ENCODE measurements at places on chromosomes 5 and 9.

DNA sequence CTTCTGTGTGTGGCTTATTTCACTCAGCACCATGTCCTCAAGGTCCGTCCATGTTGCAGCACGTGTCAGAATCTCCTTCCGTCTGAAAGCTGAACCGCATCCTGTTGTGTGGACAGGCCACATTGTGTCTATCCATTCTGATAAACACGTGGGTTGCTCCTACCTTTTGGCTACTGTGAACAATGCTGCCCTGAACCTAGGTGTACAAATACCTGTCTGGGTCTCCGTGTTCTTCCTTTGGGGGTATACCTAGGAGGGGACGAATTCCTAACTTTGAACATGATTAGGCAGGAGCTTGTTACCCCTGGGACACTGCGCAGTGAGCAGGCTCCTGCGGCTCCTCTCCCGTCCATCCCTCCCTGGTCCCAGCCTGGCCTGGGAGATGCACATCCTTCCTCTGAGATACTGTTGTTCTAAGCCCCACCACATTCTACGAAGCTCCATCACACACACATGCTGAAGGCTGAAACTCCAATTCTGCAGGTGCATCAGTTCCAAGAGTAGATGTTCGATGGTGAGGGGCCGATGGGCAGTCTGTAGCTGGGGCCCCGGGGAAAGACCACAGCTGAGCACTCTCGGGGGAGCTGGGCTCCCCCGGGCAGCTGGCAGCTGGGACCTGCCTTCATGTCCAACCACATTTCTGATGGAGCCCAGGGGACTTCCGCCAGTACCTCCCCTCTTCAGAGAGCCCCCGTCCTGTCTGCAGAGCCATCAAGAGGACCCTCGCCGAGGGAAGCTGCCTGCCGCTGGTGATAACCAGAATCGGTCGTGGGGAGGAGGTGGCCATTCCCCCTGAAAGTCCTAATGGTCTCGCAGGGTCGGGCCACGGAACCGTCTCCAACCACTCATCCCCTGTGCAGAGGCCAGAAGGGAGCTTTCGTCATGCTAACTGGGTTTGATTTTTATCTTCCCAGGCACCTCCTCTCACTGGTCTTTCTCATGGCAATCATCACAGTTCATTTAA is 120.9 kb downstream of the COL23A1 start:
- no peak for DNase-seq

- no peak for DNase-seq
Measured at GRCh38 chr9:79131824-79132377, 439.9 kb upstream of the TLE4 start.

- DNase-seq: no peak
Measured at GRCh38 chr5:58025809-58026208, 434.1 kb downstream of the PLK2 start.

- DNase-seq: no peak
Measured at GRCh38 chr5:180454752-180455151, 39.4 kb upstream of the CNOT6 start.

GRCh38 chr5:89948977-89949376 is 460.6 kb downstream of the CETN3 start:
- no peak for DNase-seq

GRCh38 chr5:67010684-67011409 is 185.8 kb downstream of the CD180 start:
- DNase-seq: no peak

DNA sequence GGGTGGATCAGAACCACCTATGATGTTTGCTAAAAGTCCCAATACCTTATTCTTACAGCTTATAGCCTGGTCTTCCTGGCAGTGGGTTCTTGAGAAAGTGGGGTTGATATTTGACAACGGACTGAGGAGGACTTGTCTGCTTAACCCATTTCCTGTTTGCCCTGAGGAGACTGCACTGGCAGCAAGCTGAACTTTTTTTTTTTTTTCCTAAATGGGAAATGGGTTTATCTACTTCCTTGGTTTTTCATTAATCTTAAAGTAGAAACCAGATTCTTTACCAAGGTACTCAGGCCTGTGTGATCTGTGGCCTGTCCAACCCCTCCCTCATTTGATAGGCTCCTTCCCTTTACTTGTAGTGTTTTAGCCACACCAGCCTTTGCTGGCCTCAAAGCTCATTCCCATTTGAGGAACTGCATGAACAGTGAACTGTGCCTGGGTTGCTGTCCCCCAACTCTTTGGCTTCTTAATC is 47.1 kb downstream of the C9orf57 start:
- DNase-seq: no peak

- DNase-seq: no peak
Measured at GRCh38 chr5:95564450-95564849, 9.5 kb downstream of the ARSK start.

GRCh38 chr5:1134478-1134877 is 22.6 kb upstream of the SLC12A7 start:
- no peak for DNase-seq

DNA sequence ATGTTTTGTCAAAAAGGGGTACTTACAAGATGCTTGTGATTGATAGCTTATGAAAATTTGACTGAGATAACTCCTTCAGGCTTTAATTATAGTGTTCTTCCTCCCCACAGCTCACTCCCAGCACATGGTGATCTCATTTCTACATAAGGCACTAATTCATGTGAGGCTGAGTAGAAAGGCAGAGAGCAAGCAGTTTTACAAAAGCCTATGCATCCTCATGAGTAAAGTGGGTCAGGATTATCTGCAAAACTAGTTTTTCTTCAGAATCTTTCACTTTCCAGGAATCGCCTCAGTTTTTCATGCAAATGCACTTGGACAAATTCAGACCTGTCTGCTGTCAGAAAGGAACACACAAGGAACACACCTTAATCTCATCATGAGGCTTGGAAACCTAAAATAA is 92.1 kb upstream of the FBN2 start:
- DNase-seq: no peak

DNA sequence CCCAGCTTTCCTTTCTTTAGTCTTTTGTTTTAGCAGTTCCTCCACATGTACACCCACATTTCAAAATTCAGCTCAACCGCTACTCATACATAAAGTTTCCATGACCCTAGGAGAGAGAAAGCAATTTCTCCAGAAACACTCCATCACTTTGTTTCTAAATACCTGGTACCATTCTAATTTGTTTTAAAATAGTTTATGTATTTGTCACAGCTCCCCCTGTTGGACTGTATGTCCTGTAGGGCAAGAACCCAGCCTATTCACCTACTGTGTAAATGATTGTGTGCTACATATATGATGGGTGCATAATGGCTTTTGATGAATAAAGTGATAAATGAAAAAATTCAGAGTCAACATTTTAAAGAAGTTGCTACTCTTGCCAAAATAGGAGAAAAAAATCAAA is 139.1 kb downstream of the COX7C start:
- DNase-seq: no peak

DNA sequence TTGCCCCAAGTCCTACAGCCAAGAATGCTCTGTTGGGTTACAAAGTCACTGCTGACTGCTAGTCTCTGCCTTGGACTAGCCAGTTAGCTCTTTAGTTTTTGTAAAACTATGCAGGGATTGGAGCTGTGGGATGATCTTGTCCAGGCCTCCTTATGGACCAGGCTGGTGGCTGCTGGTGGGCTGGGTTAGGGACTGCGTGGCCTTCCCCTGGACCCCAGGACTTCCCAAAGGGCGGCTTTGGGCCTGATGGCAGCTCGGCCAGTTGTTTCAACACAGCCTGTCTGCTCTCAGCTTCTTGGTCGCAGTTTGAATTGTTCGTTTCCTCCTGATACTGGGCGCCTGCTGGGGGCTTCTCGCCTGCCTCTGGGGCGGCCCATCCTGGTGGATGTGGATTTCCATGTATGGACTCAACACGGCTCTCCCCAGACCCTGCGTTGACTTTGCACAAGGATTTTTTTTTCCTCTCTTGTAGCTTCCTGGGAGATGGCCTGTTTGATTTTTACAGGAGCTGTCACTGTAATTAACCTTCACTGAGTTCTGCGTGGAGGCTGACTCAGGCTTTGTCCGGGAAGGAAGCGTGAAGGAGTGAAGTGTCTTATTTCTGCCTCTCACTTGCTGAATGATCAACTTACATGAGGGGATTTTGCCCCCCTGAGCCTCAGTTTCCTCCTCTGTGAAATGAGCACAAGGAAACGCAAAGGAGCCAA is 91.9 kb upstream of the NEURL1B start:
- no peak for DNase-seq

DNA sequence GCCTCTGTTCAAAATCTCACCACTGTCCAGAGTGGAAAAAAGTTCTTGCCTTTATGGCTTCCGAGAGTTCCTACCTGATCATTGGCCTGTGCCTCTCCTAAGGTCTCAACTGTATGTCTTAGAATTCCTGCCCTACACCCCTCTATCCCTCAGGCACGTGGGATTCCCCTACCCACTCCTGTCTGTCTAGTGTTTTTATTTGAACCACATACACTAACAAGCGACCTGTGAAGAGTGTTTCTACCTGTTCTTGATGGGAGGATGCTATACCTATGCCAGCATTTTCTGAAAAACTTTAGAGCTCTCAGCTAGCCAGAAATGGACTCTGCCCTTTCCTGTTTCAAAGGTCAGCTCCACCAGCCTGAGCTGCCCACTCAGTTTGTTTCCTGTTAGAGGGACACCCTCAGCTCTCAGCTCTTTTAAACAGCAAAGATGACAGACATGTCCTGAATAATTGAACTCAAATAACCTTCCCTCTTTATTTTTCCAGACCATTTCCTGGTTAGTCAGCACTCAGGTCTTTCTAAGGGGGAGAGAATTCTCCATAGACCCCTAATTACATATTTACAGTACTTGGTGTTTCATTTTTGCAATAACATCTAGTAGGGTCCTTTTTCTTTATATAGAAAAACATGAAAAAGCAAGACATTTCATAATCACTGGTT is 214.8 kb downstream of the AOPEP start:
- DNase-seq: no peak

- no peak for DNase-seq
Measured at GRCh38 chr5:33291216-33292000, 149.4 kb upstream of the TARS1 start.

GRCh38 chr5:83340511-83340918 is 131.0 kb upstream of the VCAN start:
- no peak for DNase-seq

DNA sequence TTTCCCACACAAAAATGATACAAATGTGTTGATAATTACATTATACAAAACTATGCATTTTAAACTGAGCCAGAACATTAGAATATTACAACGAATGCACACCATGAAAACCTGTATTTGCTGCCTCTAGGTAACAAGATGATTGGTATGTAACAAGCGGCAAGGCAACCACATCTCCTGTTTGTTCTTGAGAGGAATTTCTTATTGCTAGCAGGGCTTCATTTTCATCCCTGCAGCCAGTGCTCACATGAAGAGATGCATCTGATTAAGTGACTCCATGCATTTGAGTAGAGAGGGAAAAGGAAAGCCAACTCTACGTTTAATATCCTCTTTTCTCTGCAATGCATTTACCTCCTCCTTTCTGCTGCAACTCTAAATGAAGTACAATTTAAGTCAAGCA is 36.6 kb downstream of the FRMD3 start:
- no peak for DNase-seq

DNA sequence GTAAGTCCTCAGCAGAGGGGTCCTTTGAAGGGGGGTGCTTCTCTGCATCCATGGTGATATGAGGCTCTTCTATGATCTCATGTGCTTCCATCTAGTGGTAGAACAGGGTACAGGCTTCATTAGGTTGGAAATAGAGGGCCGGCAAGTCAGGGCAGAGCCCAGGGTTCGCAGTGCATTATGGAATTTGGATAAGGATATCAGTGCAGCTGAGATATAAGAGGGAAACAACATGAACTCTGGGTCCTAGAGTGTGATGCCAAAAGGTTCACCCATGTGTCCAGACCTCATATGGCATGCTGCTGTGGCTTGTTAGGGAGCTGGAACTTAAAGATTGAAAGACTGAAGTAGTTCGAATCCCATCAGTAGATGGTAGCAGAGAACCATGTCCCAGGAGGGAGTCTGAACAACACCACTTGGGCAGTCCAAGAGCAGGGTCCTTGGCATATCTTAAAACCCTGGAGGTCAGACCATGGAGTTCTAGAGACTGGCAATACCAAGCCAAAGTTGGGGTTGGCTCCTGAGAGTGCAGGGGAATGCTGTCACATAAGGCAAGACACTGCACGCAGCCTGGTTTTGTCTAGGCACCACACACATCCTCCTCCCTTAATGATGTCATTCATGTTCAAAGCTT is 2.3 kb downstream of the FAM221B start:
- DNase-seq: no peak

DNA sequence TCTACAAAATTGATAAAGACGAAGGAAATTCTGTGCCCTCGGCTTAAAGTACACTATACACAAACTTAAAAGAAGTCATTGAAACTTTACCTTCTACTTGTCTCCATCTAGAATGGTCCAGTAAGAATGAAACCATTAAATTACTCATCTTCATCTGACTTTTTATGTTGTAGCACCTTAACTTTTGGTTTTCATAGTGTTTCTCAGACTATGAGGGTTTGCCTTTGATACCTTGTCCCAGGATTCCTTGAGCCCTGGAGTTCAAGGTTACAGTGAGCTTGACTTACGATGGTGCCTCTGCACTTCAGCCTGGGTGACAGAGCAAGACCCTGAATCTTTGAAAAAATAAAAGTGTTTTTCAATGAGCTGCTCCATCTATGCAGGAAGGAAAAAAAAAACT is 132.2 kb downstream of the CDC42SE2 start:
- DNase-seq: no peak

GRCh38 chr9:138037140-138037539 is 159.6 kb downstream of the CACNA1B start:
- no peak for DNase-seq

- no peak for DNase-seq
Measured at GRCh38 chr9:117247266-117247665, 167.6 kb downstream of the ASTN2 start.

GRCh38 chr9:21969011-21969940 is 24.9 kb downstream of the CDKN2A start:
- no peak for DNase-seq

DNA sequence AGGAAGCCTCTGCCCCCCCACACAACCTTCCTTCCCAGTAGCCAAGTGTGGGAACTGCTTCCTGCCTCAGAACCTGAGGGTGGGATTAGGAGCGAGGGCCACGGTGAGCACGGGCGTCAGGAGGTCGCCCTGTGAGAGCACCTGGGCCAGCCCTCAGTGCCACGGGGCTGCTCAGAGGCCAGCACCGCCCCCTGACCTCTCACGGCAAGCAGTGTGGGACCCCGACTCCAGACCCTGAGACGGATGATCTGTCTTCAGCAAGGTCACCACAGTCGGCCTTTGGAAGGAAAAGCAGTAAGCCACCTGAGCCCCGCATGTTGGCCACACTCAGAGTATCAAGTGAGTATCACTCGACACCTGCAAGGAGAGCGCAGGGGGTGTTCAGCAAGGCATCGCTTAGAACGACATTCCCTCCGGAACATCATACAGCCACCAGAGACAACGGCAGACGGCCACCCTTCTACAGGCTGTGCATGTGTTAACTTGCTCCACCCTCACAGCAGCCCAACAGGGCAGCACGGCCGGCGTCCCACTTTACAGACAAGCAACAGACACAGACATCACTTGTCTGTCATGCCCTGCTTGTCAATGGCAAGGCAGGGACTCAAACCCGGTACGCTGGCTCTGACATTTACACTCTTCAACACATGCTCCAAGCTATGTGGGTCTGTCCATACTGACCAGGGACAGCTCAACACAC is 50.2 kb downstream of the IPPK start:
- DNase-seq: no peak

GRCh38 chr5:30539004-30539634 is 654.4 kb upstream of the CDH6 start:
- DNase-seq: no peak

- DNase-seq: no peak
Measured at GRCh38 chr5:73295447-73295846, 122.5 kb downstream of the TMEM174 start.
